ENCODE measurements at places on chromosomes 7 and 10.

DNA sequence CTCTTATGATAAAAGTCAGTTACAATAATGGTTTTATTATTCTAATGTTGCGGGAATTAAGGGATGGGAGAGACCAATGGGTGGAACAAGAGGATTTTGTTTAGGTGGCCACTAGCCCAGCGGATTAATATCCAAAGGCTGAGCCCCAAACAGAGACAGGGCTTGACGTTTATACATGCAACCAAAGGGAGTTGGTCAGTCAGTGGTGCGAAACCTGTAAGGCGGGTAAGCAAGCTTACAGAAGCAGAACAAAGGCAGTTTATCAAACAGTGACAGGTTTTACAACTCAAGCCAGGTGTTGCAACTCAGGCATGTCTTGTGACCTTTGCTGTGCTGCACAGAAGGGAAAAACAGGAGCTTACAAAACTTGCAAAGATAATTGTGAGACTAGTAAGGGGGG is 622.9 kb upstream of the MBL2 start:
- no peak for DNase-seq

GRCh38 chr10:7872041-7872442 is 53.7 kb downstream of the TAF3 start:
- DNase-seq: no peak

DNA sequence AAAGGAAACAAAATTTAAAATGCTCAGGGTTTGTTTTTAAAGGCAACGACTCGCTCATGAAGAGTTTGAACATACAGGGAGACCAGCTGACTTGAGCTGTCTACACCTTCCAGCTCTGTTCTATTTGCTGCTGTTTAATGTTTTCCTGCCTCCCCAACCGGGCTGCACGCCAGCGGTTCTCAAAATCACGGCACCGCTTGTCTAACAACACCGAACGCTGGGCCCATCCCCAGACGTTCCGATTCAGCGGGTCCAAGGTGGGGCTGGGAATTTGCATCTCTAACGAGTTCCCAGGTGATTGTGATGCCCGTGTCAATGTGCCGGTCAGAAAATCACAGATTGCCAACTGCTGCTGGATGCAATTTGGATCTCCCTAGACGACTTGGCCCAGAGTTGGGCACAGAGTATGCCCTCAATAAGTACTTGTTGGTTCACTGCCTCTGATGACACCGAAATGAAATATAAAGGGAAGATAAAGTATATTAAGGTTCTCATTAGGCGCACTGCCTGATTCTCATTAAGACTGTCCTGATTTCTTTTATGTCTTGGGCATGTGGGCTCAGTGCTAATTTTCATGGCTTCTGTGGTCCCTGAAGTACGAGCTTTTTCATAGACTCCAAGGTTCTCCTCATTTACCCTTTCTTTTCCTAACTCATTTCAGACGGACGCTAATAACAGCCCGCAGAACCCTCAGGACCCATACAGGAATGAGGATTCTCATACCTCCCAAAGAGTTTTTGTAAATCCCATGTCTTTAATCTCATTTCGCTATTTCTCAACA is 28.5 kb downstream of the CELF2 start:
- DNase-seq: no peak

GRCh38 chr7:16531707-16532106 is 5.1 kb downstream of the LRRC72 start:
- no peak for DNase-seq

- no peak for DNase-seq
Observed at GRCh38 chr7:6562106-6562505, 10.8 kb upstream of the GRID2IP start.

- no peak for DNase-seq
Observed at GRCh38 chr7:77765906-77766800, 32.1 kb downstream of the TMEM60 start.

DNA sequence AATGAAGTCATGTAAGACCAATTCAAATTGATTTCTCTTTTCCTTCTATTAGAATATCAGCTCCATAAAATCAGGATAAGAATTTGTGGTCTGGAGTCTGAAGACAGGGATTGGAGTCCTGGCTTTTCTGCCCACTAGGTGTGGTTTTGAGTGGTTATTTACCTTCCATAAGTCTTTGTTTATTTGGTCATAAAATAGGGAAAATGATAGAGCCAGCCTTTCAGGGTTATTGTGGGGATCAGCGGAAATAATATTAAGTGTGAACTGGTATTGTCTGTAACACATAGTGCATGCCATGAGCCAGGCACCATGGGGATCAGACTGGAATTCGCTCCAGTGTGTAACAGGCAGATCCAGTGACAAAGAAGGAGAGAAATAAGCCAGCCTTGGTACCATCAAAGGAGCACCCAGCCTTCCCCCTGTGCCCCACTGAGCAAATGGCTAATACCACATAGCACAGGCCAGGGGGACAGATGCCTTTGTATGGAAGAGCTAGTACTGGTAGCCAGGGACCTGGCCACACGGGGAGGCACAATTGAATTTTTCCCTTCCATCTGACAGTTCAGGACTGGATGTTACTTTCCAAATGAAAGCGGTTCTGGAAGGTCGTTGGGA is 509.7 kb upstream of the PODXL start:
- no peak for DNase-seq

All from activated CD4-positive, alpha-beta T cell treated with anti-CD3 and anti-CD28 coated beads, Interleukin-2, amount 50 U/mL, for 1 hour (primary cell).